ENCODE measurements at places on chromosomes 7 and 10.

DNA sequence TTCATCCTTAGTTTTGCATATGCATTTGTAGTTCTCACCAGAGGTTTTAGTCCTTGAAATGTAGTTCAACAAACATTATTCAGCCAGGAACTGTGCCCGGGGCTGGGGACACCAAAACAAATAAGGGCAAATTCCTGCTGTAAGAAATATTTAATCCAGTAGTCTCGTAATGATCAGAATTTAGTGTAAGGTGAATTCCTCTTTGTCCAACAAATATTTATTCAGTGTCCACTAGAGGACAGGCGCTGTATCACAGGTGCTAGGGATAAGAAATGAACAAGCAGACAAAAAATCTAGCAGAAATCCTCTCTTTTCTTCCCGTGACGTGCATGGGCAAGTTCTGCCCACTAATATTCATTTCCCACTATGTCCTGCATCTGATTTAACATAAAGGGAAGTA, 17.6 kb downstream of the LGI1 start:
- DNase-seq: no peak

DNA sequence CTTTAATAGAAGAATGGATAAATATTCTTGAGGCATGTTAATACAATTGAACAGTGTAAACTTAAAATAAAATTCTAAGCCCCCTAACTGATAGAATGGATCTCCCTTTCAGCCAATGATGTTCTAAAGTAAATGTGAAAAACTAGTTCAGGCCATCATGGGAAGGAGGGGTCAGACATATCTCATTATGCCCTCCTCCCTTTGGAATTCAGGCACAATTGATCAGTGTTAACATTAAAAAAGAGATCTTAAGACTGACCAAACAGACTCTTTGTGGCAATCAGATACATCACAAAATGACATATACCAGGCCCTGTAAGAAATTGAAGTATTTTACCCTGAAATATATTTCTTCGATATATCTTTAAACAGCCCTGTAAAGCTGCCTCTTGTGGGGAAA, 683.0 kb upstream of the LRRTM3 start:
- no peak for DNase-seq

DNA sequence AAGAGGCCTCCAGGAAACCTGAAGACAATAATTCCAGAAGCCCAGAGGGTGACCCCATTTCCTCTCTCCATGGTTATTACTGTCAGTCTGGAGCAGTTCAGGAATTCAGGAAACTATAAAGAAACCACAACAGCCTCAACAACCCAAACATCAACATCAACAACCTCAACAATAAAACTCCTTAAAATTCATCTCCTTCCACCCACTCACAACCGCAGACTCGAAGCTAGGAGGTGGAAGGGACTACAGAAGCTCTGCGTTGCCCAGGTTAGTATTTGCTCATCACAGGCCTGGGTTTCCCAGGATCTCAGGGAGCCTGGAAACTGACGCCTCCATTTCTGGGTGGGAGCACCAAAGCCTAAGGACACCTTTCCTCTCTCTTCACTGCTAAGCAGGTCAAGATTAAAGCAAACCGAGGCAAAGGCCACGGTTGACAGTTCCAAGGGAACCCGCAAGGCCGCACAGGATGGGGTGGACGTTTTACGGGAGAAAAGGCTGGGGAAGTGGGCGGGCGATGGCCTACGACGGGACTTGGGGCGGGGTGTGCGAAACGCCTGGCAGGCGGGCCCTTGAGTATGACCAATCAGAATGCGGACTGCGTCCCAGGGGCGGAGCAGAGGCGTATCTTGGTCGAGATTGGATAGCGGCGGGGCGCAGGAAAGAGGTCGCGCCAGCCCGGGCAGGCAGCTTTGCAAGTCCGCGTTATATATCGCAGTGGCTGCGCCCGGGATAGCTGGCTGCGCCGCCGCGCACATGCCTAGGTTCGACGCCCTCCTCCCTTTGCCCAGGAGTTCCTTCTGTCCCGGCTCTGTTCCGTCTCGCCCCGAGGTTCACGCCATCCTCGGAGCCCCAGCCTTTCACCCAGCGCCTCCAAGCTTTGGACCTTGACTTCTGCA, at the start of gene ELOVL3:
Gene ELOVL3 (plus strand): TSS at position 654 of the 896 bp plus-strand sequence. CDS start 250 bp downstream, outside the sequence.
- peak; percentile 69 for DNase-seq

DNA sequence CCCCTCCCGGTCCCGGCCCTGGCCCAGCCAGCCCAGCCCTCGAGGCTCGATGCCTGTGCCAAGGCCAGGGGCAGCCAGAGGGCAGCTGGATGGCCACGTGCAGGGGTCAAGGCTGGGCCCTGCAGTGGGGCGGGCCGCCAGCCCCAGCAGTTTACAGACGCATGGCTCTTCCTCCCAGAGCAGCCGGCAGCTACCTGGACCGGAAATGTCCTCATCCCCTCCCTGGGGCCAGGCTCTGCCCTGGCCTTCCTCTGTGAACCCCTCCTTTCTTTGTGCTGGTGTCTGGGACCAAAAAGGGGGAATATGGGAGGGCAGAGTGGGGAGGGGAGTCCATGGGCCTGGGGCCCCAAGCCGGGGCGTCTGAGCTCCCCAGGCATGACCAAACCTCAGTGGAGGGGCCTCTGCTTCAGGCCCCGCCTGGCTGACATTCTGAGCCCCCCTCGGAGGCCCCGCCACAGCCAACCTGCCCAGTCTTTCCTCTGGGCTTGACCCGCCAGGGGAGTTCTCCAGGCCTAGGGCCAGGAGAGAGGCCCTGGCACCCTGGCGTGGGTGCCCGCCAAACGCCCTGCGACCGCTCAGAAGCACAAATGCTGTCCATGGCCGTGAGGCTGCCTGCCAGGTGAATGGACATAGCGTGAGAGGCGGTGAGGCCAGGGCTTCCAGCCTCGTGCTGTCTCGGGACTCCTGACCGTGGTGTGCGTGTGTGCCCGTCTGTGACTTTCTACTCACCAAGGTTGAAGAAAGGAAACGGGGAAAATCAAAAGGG, 24.7 kb upstream of the AMZ1 start:
- DNase-seq: no peak

- DNase-seq: no peak
Observed at GRCh38 chr7:47489624-47490023, 92.3 kb downstream of the TNS3 start.

DNA sequence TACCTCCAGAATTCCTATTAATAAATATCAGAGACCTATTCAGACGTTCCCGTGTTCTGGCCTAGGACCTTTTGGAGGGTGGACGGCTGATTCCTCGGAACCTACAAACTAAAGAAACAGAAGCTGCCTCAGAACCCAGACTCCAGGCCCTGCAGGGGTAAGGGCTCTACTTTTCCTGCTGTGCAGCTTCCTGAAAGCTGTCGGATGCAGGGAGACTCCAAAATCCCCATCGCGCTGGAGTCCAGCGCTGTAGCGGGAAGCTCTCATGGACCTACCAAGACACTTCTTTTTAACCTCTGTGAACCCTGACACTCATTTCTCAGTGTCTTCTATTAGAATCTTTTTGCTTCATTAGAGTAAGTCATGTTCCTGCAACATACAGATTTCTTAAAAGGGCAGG, 244.5 kb upstream of the PITRM1 start:
- no peak for DNase-seq

Measured in progenitor cell of endocrine pancreas (in vitro differentiated cells).